ENCODE measurements at places on chromosomes 12 and 14. TPM values are rescaled to one million over a fixed set of nuclear protein-coding genes. Genes with fewer than 3 reads are reported as not detected.

KLC1 gene
- polyA plus RNA-seq, result 115 TPM

TPPP2 gene
- polyA plus RNA-seq, result 0.29 TPM

REP15 gene
- 1.1 TPM for polyA plus RNA-seq

FAM186B gene
- 1.3 TPM for polyA plus RNA-seq

TSHR gene
- polyA plus RNA-seq, result 0.86 TPM

Data from muscle of leg (tissue), 16 donors.